ENCODE measurements at places on chromosomes 5 and 9. TPM values are rescaled to one million over a fixed set of nuclear protein-coding genes. Genes with fewer than 3 reads are reported as not detected.

DNA sequence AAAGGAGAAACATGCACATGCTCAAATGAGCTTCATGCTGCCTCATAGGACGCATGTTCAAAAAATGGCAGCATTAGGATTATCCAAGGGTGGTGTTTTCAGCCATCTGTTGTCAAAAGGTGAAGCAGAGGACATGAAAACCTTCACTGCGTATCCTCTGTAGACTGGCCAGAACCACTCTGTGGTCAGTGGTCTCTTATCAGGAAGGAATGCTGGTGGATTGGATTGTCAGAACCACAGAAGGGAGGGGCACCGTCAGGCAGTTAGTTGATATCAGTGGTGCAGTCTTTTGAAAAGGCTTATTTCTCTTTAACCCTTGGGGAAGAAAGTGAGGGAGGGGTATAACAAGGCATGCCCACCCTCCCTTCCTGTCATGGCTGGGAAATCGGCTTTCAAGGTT is 100.1 kb downstream of the FBXL7 start:
- no peak for DNase-seq

DNA sequence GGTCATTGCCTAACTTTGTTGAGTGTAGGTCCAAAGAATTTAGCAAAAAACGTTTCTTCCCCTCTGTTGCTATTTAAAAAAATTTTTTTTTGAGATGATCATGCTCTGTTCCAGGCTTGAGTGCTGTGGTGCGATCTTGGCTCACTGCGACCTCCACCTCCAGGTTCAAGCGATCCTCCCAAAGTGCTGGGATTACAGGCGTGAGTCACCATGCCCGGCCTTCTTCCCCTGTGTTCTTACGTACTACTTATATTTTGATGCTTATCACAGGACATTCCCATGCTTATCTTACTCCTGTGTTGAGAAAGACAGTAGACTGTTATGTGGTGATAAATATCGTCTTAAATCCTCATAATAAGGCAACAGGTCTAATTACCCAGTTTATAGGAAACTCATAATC is 2.5 kb downstream of the ACER2 start:
- DNase-seq: no peak

DNA sequence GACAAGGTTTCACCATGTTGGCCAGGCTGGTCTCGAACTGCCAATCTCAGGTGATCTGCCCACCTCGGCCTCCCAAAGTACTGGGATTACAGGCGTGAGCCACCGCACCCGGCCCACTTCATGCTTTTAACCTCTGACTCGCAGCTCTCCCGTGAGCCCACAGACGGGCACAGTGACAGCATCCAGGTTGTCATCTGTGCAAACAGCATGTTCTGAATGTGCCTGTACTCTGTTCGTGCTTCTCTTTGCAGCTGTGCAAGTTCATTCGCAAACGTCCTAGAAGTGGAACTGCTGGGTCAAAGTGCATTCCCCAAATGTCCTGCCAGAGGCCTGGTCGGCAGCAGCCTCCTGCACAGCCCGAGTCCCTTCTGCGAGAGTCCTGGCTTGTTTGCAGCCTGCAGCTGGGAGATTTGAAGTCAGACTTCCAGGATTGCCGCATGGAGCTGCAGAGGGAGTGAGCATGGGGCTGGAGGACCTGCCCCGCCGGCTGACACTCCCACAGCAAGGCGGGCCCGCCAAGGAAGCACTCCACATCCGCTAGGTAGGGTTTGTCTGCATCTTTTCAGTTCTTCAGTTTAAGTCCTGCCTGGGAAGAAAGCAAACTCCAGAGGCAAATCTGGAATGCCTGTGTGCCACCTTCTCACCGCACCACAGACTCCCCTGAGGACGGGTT is 3.4 kb downstream of the BRD3OS start:
- DNase-seq: no peak

Gene PCDHGA10
- total RNA-seq: 5.3 TPM

GRCh38 chr9:26813247-26813646 is 79.4 kb downstream of the CAAP1 start:
- no peak for DNase-seq

- DNase-seq: no peak
Observed at GRCh38 chr9:129632460-129632859, 6.5 kb downstream of the NTMT1 start.

DNA sequence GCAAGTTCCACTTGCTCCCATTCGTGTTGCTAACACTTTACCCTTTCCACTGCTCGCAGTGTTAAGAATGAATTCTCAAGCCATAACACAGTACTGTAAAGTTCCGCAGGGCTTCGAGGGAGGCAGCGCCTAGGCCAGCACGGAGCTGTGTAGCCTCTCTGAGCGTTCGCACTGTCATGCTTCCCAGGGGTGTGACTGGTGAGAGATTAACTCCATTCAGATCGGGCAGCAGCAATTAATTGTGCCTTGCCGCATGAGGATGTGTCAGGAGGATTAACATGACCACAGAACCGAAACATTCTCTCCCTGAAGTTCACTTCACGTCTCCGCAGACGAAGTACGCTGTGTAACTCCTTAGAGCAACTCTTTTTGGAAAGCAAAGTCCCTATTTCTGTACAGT is 23.2 kb downstream of the ZBTB34 start:
- no peak for DNase-seq

DNA sequence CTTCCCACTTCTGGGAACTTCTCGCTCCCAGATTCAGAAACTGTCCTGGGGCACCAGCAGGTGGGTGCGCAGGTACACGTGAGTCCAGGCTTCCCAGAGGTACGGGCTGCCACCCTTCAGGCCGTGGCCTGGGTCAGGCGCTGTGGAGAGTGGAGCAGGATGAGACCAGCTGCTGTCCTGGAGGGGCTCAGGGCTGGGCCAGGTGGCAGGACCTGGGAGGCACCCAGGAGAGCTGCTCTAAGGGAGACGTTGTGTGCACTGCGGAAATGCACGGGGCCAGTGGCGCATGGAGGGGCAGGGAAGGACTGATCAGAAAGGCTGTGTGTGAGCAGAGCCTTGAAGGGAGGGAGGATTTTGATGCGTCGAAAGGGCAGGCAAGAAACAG is 135.1 kb upstream of the PHYKPL start:
- DNase-seq: no peak

Gene CDC25C
- not detected for total RNA-seq

Gene BRINP1
- total RNA-seq: 0.27 TPM

Gene PKD2L2
- 0.55 TPM for total RNA-seq

GRCh38 chr9:92982130-92982529 is 34.8 kb downstream of the FGD3 start:
- DNase-seq: no peak

GRCh38 chr5:149072791-149073190 is 9.9 kb upstream of the SH3TC2 start:
- DNase-seq: no peak

Gene BAAT
- not detected for total RNA-seq

DNA sequence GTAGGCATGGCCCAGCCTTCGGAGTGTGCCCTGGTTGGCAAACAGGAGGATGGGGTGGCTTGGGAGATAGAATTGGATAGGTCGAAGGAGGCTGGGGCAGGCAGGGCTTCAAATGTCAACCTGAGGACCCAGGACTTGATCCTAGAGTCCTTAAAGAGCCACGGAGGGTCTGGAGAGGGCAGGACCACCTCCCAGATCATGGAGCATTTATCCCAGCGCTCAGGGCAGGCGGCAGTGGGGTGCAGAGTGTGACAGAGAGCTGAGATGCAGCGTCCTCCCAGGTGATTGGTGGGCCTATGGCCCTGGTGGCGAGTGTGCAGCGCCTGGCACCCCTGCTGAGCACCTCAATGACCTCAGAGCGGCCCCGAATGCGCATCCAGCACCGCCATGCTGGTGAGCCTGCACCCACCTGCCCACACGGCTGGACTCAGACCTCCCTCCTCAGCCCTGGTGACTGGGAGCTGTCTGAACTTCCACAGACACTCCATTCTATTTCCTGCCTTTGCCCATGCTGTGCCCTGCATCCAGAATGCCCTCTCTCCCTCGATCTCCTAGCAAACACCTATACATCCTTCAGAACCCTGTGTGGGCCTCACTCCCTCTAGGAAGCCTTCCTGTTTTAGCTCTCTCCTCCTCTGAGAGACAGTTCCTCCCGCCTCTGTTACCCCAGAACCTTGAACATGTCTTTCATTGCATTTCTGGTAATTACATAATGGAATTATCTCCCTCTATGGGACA is 6.3 kb downstream of the ADGRD2 start:
- no peak for DNase-seq

DNA sequence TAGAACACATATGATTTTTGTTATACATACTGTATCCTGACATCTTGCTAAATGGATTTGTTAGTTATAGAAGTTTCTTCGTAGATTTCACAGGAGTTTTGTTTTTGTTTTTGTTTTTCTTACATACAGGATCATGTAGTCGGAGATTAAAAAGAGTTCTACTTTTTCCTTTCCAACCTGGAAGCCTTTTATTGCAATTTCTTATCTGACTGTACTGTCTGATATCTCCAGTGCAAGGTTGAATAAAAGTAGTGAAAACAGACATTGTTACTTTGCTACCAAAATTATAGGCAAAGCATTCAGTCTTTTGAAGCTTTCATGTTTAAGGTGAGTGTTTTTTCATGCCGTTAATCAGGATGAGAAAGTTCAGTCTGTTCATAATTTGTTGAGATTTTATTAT is 117.4 kb upstream of the PRSS3 start:
- no peak for DNase-seq

DNA sequence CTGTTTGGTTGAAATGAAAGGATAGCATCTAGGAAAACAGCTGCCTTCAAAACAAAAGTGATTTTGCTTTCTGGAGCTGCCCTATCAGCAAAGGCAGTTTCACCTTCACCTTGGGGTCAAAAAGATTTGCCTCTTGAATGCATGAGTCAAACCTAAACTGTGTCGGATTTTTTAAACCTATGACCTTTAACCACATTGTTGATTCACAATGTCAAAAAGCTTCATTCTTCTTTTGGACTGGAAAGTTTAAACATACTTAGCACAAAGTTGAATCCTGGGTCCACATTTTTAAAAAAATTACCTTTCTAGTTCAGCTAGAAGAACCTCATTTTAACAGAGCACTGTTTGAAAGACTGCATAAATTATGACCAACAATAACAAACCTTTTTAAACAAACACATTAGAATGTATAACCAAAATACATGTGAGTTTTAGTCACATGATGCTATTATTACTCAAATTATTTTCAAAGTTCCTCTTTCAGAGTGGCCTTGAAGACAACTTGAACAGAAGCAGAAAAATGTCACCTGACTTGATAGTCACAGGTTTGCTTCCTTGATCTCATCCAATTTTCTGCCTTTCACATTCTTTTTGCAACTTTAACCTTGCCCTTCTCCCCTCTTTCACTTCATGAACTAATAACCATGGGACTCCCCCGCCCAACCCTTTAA is 109.7 kb upstream of the LHFPL2 start:
- DNase-seq: no peak

- no peak for DNase-seq
Observed at GRCh38 chr9:105286098-105286497, 41.6 kb downstream of the SLC44A1 start.

- DNase-seq: no peak
Observed at GRCh38 chr9:109098171-109098959, 21.4 kb downstream of the TMEM245 start.

DNA sequence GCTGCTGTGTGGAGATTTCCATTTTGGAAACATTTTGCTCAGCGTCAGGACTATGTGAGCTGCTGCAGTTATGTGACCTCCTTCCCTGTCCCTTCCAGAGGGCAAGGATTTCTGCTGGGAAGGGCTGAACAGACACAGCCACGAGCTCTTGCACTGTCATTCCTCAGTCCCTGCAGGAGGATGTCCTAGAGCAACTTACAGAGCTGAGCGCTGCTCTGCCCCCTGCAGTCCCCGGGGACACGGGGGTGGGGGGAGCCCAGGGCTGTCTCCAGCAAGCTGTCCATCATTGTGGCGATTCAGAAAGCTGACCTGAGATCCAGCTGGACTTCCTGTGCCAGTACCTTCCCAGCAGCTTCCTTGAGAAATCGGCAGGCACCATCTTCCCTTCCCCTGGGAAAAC is 28.0 kb upstream of the MAP1B start:
- DNase-seq: peak; percentile 57

All from left ventricle myocardium superior (tissue), 1 donor.